ENCODE measurements at places on chromosomes 11 and 22.

- DNase-seq, result no peak
These were observed 76.7 kb upstream of the BARX2 start for GRCh38 chr11:129298988-129299387.

- no peak for DNase-seq
These were observed 173.2 kb downstream of the LARGE1 start for GRCh38 chr22:33747029-33747428.

DNA sequence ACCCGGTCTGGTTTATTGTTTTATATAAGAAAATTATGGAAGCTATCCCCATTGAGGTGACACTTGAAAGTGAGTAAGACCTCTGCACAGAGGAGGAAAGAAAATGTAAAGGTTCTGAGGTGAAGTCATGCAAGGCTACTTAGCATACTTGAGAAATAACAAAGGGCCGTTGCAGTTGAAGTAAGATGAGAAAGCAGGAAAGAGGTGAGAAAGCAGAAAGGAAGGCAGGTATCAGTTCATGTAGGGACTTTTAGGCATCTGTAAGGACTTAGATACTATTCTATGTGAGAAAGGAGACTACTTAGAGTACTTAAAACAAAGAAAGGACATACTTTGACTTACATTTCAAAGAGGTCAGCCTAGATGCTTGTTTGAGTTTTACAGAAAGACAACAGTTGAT lies 84.7 kb downstream of the CASP12 start:
- DNase-seq, result no peak

DNA sequence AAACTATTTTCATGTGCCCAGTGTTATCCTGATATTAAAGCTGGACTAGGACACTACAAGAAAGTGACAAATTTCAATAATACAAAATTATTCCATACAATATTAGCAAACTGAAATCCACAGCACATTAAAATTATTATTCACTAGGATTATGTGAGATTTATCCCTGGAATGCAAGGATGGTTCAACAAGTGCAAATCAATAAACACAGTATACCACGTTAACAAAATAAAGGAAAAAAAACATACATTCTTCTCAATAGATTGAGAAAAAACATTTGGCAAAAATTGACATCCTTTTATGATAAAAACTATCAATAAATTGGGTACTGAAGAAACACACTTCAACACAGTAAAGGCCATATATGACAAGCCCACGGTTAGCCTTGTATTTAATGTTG lies 1758.2 kb upstream of the RAG2 start:
- DNase-seq, result no peak

DNA sequence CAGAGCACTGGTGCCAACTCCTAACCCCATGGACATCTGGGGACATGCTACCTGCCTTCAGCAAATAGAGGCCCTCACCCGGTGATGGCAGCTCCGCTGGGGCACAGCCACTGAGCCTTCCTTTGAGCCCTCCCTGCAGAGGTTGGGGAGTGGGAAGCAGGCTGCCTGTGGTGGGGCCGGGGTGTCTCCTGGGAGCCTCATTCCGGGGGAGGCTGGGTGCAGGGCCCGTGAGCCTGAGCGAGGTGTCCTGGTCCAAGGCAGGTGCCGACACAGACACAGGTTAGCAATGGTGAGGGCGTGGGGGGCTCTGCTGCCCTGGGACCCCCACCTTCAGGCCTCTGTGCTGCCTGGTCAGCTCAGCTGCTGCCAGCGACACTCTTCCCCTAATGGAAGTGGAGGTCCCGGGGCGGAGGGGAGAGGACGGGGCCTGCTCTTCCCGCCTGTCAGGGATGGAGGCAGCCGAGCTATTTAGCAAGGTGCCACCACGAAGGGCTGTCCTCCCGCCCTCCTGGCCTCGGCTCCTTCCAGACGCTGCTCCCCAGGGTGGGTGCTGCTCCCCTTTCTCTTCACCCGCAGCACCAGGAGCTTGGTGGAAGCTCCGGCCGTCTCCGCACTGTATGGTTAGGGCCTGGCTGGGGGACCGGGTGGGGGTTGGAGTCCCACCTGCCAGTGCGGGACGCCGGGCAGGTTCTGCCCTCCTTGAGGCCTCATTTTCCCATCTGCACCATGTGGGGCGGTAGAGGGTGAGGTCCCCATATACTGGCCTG lies 11.2 kb downstream of the TSPAN4 start:
- DNase-seq, result no peak

- no peak for DNase-seq
These were observed 15.3 kb upstream of the DGCR8 start for GRCh38 chr22:20064545-20065262.

DNA sequence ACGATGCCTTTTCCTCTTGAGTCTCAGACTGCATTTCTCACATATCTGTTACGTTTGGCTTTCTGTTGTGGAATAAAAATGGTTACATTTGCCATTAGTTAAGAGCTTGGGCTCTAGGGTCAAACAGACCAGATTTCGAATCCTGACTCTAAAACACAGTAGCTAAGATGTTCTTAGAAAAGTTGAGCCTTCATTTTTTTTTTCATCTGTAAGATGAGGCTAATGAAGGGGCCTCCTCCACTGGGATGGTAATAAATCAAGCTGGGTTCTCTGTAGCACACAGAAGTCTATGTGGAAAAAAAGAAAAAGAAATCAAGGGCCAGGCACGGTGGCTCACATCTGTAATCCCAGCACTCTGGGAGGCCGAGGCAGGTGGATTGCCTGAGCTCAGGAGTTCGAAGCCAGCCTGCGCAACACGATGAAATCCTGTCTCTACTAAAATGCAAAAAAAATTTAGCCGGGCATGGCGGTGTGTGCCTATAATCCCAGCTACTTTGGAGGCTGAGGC lies 49.9 kb upstream of the CAPRIN1 start:
- no peak for DNase-seq

- DNase-seq, result no peak
These were observed 32.1 kb downstream of the SNU13 start for GRCh38 chr22:41656556-41656955.

- no peak for DNase-seq
These were observed 4.5 kb downstream of the GSTP1 start for GRCh38 chr11:67588136-67588503.

DNA sequence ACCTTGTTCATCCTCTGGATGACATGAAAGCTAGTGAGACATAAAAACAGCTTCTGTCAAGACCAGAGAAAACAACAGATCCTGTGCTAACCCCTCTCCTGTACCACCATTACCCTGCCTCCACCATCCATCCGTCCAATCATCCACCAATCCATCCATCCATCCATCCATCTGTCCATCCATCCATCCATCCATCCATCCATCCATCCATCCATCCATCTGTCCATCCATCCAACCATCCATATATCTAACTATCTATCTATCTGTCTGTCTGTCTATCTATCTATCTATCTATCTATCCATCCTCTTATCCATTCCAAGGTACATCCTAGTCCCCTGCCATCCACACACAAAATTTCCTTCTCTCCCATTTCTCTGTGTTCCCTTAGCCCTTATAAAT lies 46.6 kb upstream of the ME3 start:
- no peak for DNase-seq

GRCh38 chr22:32649515-32650200 lies 151.8 kb upstream of the TIMP3 start:
- no peak for DNase-seq

DNA sequence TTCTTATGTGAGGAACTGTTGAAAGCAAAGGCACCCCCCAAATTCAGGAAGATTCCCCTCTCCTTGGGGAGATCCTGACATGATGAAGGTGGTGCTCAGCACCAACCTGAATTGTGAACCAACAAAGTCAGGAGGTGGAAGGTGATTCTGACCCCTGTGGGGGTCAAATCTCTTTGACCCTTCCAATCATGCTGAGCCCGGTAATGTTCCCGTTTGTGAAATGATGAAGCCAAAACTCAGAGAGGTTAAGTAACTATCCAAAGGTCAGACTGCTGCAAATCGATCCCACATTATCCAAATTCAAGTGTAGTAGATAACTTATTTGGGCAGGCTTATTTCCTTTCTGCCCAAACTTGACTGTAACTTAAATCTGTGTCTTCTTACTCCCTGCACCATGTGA lies 19.1 kb downstream of the SERPING1 start:
- DNase-seq, result no peak

- DNase-seq, result peak; percentile 48
These were observed 7.4 kb downstream of the EHD1 start for GRCh38 chr11:64870893-64871466.

DNA sequence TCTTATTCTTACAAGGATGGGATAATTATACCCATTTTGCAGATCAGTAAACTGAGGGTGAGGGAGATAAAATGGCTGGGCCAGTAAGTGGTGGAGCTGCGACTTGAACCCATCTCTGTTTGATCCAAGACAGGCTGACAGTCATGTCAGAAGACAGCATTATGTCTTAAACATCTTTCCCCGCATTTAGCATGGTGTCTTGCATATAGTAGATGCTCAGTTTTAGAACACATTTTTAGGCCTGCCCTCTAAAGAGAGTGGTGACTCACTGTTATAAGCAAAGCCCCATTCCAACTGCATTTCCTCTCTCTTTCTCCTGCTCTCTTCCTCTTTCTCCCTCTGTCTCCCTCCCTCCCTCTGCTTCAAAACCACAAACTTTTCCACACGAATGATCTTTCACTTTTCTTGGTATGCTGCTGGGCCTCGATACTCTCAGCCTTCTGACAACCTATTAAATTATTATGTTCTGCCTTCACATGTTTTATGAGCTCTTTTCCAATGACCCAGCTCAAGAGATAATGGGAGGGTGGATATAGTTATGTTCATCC lies 25.2 kb downstream of the CWC15 start:
- no peak for DNase-seq

GRCh38 chr11:18594999-18595749 lies 4.4 kb upstream of the MISFA start:
- DNase-seq, result no peak

DNA sequence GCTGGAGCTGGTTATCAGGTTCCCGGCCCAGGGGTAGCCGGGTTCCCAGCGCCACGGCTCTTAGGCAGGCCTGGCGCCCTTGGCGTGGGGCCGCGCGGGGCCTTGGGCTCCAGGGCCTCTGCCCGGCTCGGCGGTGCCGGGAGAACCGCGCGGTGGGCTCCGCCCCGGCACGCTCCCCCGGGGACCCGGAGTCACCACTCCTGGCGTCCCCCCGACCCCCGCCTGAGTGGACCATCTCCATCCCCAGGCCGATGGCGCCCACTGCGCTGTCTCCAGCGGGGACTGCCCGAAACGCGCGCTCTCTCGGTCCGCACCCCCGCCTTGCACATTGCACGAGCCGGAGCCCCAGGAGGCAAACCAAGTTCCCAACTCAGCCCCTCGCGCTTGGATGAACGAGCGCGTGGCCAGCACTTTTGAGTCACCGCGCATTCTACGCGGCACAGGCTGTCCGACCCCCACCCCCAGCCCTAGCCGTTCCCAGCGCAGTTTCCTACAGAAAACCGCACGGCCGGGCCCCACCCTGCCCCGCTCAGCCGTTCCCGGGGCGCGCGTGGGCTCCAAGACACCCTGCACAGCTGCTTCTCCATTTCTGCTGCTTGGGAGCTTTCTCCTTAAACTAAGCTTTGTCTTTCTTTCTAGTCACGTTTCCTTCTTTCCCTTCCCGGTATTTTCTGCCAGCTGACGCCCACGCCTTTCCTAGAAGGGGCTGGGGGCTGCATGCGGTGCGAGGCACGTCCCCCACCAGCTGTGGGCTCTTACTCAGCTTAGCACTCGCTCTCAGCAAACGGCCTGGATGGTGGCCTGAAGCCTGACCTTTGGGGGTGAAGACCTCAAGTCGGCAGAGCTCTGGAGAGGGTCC lies 650 bp upstream of the CHID1 start:
- DNase-seq, result no peak

DNA sequence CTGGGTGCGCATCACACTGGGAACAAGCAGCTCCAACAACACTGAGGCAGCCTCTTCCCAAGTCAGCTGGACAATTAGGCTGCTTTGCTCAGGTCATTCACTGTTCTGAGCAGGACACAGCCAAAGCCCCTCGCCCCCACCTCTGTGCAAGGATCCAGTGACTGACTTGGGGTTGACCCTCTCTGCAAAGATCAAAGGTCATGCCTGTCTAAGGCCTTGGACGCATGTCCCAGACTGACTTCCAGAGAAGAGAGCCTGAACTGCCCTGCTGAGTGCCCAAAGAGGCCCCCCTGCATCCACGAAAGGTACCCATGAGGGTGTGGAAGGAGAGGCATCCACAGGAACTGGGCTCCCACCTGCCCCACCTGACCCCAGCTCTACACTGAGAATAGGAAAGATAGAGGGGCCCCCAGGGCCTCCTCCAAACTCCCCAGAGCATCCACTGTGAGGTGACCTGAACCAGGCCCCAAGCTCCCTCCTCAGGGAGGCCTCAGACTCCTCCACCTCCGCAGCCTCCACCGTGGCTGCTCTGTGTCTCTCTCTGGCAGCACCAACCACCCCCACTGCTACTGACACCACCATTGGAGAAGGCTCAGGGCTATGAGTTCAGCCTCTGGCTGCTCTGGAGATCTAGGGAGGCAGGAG lies 53.5 kb downstream of the IGLL5 start:
- DNase-seq, result no peak

GRCh38 chr11:114076921-114077331 lies 17.4 kb downstream of the ZBTB16 start:
- DNase-seq, result no peak

DNA sequence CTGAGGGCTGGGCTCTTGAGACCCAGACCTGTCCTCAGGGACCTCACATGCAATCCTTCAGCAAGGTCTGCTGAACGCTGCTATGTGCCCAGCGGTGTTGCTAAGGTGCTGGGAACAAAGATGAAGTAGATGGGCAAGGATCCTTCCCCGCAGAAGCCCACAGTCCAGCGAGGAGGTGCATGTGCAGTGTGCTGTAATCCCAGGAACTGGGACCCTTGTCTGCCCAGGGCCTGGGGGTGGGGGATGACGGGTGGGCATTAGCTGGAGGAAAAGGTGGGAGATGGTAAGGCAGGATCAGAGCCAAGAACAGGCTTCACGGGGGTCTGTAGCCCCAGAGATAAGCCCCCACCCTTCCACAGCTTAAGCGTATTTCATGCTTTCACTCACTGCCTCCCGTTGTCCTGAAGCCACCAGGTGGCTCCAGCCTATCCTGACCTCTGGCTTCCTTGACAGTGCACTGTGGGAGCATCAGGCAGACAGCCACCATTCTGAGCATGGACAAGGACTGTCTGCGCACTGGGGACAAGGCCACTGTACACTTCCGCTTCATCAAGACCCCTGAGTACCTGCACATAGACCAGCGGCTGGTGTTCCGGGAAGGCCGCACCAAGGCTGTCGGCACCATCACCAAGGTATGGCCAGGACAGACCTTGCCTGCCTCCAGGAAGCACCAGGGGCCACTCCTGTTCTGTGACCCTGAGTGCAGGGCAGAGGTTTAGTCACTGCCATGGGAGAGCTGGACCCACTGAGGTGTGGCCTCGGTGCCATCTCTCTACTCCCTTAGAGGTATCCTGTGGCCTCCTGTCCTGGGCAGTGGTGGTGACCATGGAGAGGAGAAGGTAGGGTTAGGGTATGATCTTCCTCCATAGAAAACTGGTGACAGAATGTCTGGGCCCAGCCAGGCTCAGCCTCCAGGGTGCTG lies 22.0 kb downstream of the GTPBP1 start:
- DNase-seq, result no peak
